ENCODE measurements at places on chromosomes 3 and 15.

DNA sequence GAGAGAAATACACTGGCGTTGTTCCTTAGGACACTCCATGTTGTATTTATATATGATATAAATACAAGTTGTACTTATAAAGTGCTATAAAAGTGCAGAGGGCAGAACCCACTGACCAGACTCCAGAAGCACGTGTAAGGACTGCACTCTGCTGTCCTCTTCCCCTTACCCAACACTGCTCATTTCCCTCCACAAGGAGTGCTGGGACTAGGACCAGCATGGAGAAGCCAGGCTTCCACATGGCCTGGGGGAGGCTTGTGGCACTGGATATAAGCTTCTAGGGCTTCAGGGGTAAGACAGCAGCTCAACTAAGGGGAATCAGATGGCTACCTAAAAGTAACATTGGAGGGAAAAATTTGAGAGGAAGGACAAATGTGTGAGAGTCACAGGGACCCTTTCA lies 556.9 kb downstream of the IGSF11 start:
- no peak for DNase-seq

DNA sequence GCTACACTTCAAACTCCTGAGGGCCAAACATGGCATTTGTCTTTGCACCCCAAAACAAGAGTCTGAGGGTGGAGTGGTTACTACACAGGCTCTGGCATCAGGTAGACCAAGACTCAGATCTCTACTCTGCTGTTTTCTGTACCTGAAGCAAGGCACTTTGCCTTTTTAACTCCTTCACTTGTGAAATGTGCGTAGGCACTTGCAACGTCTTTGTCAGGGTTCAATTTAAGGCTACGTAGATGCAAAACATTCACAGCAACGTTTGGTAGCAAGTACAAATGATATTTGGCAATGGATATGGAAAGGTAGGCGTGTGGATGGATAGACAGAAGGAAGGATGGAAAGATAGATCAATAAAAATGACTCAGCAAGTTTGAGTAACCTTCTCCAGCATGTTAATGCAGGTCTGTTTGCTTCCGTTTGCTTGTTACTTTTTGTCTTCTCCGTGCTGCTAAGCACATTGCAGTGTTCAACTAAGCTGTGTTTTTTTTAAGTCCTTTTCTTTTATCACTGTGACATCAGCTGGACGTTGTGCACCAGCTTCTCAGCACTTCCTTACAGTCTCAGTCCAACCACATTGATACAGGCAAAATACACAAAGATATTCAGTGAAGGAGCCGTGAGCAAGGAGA lies 100.7 kb downstream of the LRTM1 start:
- DNase-seq, result no peak

- no peak for DNase-seq
Observed at GRCh38 chr15:87849181-87849580, 407.4 kb downstream of the NTRK3 start.

GRCh38 chr15:49855917-49856637 lies 235.2 kb downstream of the DTWD1 start:
- no peak for DNase-seq

DNA sequence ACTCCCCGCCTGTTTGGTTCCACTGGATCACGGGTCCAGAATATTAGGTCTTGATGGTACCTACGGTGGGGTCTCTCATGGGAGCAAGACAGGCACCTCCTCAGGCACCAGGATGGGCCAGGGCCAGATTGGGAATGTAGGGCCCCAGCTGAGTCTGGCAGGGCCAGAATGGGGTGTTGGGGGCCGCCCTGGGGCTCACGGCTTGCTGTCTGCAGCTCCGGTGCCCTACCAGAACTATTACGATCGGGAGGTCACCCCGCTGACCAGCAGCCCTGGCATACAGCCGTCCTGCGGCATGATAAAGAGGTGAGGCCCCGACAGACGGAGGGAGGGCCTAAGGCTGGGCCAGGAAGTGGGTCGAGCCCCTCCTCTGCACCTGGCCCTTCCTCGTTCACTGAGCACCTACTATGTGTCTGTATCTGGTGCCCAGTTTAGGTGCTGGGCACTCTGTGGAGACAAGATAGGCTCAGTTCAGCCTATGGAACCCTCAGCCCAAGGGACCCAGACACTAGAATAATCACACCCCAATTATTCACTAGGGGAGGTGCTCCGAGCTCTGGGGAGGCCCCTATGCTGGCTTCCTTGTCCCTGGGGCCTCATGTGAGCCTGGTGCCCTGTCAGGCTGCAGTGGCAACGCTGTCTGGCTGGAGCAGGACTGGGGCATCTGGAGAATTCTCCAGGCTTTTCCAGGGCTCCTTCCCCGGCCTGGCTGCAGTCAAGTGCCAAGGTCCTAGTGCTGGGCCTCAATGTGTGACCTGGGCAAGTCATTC lies 37.9 kb downstream of the PSTPIP1 start:
- DNase-seq, result no peak

DNA sequence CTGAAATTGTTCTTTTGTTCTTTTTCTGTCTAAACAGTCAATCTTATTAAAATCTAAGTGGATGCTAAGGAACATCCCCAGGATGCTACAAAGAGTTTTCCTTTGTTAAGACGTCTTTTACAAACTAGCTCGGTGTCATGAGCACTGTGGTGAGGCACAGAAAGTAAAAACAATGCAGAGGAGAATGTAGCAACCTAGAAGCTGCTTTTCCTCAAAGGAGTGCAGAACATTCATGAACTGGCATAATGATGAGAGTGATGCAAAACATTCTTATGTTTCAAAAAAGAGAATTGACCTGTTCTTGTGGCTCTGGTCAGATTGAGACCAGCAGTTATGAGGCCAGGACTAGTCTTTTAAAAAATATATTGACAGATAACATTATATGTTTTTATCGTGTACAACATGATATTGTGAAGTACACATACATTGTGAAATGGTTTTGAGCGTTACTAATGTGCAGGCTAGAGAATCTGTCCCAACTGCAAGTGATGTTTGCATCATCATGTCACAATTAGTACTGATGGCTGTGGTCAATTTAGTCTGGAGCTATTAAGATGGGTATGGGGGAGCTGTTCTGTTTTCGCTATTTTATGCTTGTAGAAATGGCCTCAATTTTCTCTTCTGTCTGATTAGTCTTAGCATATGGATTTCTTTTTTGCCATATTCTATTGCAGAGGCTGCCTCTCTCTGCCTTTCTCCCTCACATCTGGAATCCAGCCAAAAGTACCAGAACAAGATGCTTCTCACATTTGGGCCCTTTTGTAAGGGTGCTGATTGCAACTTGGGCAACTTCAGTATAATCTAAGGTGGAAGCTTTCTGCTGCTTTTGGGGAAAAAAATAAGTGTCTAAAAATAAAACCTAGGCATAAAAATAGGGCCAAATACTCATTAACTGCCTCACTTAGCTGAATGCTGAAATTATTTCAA lies 50.2 kb downstream of the HHLA2 start:
- DNase-seq, result no peak

DNA sequence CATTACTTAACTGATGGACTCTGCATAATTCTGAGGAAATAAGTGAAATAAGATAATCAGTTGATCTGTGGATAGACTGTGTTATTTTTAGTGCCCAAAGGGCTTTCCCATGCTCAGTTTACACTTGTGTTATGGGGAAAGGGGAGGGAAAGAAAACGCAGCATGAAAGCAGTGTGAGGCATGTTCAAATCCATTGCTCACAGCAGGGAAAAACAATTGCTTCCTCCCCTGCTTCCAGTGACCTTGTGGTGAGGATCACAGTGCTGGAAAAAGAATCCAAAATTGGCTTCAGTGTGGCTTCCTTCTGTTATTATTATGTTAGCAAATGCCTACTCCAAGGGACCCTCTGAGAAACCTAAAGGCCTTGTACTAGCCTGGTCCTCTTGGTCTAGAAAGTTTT lies 285.1 kb upstream of the CDIN1 start:
- no peak for DNase-seq

DNA sequence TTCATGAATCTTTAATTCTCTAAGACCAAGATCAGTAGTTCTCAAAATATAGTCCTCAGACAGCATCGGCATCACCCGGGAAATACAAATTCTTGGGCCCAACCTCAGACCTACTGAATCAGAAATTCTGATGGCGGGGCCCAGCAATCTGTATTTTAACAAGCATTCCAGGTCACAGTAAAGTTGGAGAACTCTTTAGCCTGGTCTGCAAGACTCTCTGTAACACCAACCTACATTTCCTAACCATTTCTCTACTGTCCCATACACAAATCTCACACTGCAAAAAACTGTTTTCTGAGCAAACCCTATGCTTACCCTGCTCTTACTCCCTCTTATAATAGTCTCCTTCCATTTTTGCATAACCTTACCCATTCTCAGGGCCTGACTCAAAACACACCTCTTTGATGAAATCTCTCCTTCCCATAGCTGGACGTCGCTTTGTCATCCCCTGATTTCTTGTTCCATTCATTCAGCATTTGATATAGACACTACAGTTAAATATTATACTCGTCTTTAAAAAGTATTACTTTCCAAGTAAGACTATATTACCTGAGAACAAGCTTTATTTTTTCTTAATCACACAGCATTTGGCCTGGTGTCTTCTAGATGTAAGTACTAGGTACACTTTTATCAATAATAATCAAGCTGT lies 83.3 kb upstream of the MYO5C start:
- no peak for DNase-seq
